T-helper 2 cell (primary cell): ENCODE measurements at places on chromosomes 6 and 20.

DNA sequence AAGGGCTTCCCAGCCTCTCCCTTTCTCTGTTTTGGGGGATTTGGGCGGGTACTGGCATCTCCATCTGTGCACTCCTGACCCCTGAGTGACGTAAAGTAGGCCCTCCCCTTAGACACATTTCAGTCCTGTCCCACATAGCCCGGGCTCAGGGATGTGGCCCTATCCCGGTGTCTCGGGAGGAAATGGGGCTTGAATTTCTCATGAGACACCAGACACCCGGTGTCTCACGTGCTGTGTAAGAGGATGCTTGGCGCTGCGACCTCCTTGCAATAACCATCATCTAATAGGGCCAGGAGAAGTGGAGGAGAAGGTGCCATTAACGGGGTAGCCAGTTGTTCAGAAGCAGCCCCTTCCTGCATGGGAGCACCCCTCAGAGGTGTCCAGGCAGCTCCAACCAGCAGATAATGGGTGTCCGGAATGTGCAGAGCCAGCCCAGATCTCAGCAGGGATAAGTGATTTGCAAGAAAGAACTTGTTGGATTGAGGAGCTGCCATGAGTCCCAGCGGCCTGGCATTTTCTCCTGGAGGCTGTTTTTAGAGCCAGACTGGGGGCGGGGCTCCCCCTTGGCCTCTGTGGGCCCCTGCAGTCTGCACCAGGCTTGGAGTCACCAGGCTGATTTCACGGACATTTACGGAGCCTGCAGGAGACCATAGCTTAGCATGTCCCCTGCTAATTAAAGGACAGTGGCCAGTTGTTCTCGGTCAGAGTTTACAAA, 372.0 kb downstream of the PREX1 start:
- no peak for DNase-seq

- DNase-seq = no peak
These were observed 71.7 kb downstream of the RCAN2 start for GRCh38 chr6:46419576-46420002.

GRCh38 chr6:6331946-6332601, 11.6 kb upstream of the F13A1 start:
- no peak for DNase-seq

DNA sequence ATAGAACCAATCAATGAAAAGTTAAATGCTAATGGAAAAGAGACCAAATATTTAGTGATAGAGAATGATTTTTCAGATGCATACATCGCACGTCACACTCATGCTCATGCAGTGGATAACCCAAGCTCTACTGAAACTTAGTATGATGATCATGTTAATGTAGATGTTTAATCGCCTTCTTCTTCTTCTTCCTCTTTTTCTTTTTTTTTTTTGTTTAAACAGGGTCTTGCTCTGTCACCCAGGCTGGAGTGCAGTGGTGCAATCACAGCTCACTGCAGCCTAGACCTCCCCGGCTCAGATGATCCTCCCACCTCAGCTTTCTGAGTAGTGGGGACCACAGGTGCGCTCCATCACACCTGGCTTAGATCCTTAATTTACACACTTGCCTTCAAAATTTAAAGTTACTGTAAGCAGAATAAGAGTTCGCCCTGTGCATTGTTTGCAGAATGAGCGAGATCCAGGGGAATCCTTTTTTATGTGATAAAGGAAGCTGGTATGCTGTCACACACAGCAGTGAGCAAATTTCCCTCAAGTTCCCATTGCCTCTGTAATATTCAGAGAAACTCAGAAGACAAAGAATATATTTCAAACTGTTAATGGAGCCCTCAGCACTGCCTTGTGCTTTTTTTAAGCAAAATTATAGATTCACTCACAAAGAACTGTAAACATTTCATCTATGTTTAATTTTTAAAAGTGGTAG, 194.2 kb upstream of the SGK1 start:
- DNase-seq = no peak

GRCh38 chr20:61117725-61118124, 134.3 kb upstream of the CDH4 start:
- no peak for DNase-seq

DNA sequence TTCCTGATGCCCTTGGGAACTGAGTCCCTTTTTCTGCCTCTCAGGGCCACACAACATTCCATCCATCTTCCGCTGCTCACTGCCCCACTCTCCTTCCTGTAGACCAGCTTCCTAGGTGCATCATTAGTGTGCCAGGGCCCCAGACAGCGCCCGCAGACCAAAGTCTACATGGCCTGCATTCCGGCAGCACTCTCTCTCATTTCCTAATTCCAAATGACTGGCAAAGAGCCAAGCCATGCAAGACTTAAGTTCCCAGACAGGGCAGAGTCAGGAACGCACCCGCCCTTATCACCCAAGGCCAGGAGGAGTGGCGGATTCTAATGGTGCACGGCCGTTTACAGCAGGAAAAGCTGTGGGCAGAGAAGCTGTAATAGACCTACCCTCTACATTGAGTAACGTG, 159.8 kb upstream of the ARID1B start:
- DNase-seq = no peak
